ENCODE measurements at places on chromosomes 1 and 21. TPM values are rescaled to one million over a fixed set of nuclear protein-coding genes. Genes with fewer than 3 reads are reported as not detected.
A peak's percentile ranks its signal among the peaks of the same experiment; 100 is the strongest.

DNA sequence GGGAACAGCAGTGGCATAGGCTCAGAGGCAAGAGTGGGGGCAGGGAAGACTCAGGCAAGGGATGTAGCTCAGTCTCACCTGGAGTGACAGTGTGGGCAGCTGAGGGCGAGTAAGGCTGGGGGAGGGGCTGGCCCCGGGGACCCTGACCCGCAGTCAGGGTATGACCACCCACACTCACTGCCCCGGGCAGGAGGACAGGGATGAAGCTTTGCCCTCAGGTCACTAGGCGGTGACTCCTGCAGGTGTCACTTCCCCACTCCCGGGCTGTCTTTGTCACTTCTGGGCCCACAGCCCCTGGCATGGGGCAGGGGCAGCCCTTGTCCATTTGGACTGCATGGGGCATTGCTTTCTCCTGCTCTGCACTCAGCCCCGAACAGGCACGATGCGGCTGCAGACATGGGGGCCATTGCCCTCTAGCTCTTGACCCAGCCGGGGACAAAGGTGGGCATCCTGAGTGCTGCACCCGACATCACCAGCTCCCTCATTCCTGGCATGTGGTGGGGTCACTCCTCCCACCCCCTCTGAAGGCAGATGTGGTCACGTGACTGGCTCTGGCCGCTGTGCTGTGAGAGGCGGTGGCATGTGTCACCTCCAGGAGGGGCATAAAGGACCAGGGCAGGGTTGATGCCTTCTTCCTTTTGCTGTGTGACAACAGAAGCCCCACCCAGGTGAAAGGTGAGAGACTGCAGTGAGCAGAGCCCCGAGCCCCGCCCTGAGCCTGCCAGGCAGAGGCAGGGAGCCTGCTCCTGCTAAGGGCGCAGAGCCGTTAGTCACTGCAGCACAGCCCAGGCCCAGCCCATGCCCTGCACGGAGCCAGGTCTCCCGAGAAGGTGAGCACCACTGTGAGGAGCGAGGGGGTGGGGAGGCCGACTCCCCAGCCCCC, 66.0 kb downstream of the MATN1 start:
- DNase-seq: no peak
- no peaks in the 10 kb centered on the region for H3K4me1 ChIP-seq
- H3K27ac ChIP-seq: no peak overlapping the region
- peaks cover 16% of the 10 kb centered on the region for H3K27me3 ChIP-seq

DNA sequence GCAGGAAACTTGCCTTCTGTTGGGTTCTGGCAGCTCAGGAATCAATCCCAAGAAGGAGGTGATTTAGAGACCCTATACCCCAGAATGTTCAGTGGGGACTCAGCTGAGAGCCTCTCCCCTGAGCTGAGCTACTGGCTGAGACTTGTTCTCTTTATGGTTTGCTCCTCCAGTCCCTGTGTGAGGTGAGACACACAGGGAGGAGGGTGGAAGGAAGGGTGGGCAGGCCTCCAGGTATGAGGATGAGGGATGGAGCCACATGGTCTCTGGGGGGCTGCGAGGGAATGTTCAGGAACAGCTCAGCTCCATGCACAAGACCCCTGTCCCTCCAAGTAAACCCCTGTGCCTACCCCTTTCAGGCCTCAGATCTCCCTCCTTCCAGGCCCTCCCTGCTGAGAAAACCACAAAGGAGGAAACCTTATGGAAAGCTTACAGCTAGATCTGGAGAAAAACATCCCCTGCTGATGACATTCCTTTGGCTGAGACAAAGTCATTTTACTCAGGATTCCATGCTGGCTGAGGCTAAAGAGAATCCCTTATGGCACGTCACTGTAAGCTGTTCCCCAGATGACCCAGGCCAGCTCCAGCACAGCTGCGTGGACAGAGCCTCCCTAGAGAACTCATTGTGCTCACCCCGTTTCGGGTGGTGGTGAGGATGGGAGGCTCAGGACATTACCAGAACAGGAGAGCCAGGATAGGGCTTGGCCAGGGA, 91.5 kb upstream of the IPO9 start:
- peaks cover 24% of the 10 kb centered on the region for H3K4me1 ChIP-seq
- no peak for DNase-seq
- H3K36me3 ChIP-seq: peaks cover 5% of the 10 kb centered on the region
- no peak overlapping the region for H3K27ac ChIP-seq
- H3K4me3 ChIP-seq: no peak overlapping the region

FCMR gene
- 206 TPM for total RNA-seq

- no peaks in the 10 kb centered on the region for H3K36me3 ChIP-seq
- peaks cover 45% of the 10 kb centered on the region for H3K27me3 ChIP-seq
- no peak overlapping the region for H3K27ac ChIP-seq
- peaks cover 7% of the 10 kb centered on the region for H3K4me1 ChIP-seq
- H3K4me3 ChIP-seq: no peak overlapping the region
- DNase-seq: no peak
Observed at GRCh38 chr1:51927029-51927428, 48.5 kb upstream of the NRDC start.

DNA sequence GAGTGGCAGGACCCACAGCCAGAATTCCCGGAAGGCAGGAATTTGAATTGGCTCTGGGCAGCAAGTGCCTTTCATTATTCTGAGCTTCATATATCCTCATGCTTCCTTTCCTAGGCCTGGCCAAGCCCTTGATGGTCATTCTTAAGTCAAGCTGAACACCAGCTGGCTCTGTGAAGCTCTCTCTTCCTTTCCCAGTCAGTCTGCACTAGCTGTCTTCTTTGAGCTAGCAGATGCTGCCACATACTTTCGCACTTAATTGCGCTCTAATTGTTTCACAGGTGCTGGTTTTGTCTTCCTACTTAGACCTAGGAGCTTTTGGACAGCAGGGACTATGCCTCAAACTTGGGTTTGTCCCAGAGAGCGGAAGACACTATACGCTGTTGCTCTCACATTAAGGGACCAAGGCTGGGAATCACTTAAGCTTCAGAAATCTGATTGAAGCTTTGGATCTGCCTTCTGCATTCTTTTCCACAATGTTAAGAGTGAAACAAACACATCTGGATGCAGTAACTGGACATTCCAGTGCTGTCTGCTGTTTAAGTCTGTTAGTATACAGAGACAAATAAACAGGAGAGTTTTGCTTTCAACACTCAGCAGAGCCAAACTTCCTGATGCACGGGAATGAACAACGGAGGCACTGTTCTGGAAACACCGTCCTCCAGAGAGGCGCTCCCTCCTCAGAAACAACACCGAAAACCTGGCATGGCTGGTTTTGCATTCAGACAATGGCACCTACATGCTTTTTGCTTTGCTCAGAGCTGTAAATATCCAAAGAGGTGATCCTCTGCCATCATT, 2.2 kb downstream of the TLR5 start:
- no peak overlapping the region for H3K4me3 ChIP-seq
- H3K27ac ChIP-seq: no peak overlapping the region
- no peaks in the 10 kb centered on the region for H3K36me3 ChIP-seq
- no peak for DNase-seq
- H3K4me1 ChIP-seq: peaks cover 22% of the 10 kb centered on the region

PPP1R15B gene
- total RNA-seq: 207 TPM

MIXL1 gene
- total RNA-seq: not detected

- H3K27ac ChIP-seq: no peak overlapping the region
- H3K27me3 ChIP-seq: peaks cover 30% of the 10 kb centered on the region
- no peaks in the 10 kb centered on the region for H3K4me1 ChIP-seq
- no peak for DNase-seq
Observed at GRCh38 chr1:63103682-63104081, 218.7 kb upstream of the FOXD3 start.

- no peaks in the 10 kb centered on the region for H3K36me3 ChIP-seq
- DNase-seq: no peak
- H3K4me3 ChIP-seq: no peak overlapping the region
- H3K27ac ChIP-seq: no peak overlapping the region
- H3K4me1 ChIP-seq: no peaks in the 10 kb centered on the region
Observed at GRCh38 chr1:114607223-114607622, 25.8 kb upstream of the BCAS2 start.

TRAF3IP3 gene
- 288 TPM for total RNA-seq

DNA sequence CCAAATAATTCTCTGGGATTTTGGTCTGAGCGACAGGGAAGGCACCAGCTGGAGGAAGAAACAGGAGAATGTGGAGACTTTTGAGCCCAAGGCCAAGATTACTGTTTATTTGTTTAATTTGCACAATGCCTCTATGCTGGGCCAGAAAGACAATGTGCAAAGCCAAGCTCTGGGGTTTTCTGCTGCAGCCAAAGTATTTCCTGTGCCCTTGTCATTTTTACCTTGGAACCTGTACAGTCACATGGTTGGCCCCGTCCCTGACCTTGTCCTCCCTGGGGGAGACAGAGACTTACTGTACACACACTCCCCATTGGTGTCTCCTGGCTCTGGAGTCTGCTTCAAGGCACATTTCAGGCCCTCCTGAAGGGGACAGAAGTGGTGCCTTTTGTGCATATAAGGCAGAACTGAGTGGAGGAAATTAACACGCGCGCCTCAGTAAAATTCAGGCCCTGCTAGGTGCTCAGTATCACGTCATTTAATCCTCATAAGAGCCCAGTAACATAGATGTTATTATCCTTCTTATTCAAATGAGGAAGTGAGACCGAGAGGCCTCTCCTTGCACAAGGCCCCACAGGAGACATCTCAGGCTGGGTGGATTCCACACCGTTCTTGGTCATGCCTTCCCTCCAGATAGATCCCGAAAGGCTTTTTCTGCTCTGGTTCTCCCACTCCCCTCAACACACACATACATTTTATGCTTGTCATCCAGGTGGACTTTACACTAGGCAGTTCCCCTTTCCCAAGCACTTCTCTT, 21.1 kb downstream of the C1orf115 start:
- no peak overlapping the region for H3K4me3 ChIP-seq
- H3K27me3 ChIP-seq: peaks cover 5% of the 10 kb centered on the region
- peaks cover 6% of the 10 kb centered on the region for H3K4me1 ChIP-seq
- no peak for DNase-seq
- H3K27ac ChIP-seq: no peak overlapping the region

DNA sequence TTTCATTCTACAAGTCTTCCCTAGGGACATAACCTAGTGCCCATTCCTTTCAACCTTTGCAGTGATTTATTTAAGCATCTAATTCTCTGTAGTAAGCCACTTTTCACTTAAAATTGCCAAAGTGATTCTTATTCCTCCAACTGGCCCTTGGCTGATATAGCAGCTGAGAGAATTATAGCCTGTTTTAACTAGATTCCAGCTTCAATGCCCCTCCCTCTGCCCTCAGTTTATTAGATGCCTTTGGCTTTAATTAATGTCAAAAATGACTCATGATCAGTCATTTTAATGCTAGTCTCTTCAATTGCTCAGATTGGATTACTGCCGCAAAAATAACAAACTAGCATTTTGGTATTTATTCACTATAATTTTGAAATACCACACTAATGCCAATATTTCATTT, 145.4 kb upstream of the KCTD3 start:
- H3K36me3 ChIP-seq: no peaks in the 10 kb centered on the region
- no peaks in the 10 kb centered on the region for H3K4me1 ChIP-seq
- no peak overlapping the region for H3K4me3 ChIP-seq
- no peak for DNase-seq
- no peaks in the 10 kb centered on the region for H3K27me3 ChIP-seq

GRCh38 chr1:27006683-27007082, 6.0 kb downstream of the TENT5B start:
- H3K36me3 ChIP-seq: peaks cover 2% of the 10 kb centered on the region
- H3K27ac ChIP-seq: no peak overlapping the region
- no peak for DNase-seq
- peaks cover 12% of the 10 kb centered on the region for H3K27me3 ChIP-seq
- H3K4me1 ChIP-seq: peaks cover 2% of the 10 kb centered on the region

TMEM51 gene
- not detected for total RNA-seq

GRCh38 chr1:181013144-181013543, 9.5 kb downstream of the STX6 start:
- peak overlapping the region; percentile 68 for H3K4me3 ChIP-seq
- H3K27ac ChIP-seq: peak overlapping the region; percentile 68
- no peak for DNase-seq
- H3K4me1 ChIP-seq: peaks cover 29% of the 10 kb centered on the region

DNA sequence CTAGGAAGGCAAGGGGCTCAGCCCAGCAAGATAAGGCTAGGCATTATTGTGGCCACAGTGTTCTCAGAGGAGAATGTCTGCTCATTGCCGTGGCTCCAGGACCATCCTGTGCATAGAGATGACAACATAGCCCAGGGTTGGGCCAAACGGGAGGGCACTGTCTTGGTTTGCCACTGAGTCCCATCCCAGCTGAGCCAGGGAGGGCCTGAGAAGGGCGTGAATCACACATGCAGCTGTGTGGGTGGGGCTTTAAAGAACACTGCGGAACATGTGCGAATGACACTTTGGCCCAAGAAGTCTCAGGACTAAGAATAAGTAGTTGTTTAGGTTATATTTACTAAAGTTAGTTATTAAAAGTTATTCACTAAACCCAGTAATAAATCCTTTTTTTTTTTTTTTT, 18.5 kb downstream of the CHAF1B start:
- peaks cover 8% of the 10 kb centered on the region for H3K36me3 ChIP-seq
- H3K27me3 ChIP-seq: no peaks in the 10 kb centered on the region
- no peak for DNase-seq
- H3K4me1 ChIP-seq: peaks cover 2% of the 10 kb centered on the region
- no peak overlapping the region for H3K27ac ChIP-seq

GRCh38 chr1:211543025-211543424, 35.9 kb downstream of the SLC30A1 start:
- H3K27ac ChIP-seq: no peak overlapping the region
- H3K27me3 ChIP-seq: peaks cover 23% of the 10 kb centered on the region
- H3K4me1 ChIP-seq: no peaks in the 10 kb centered on the region
- peaks cover 7% of the 10 kb centered on the region for H3K36me3 ChIP-seq

GRCh38 chr21:35713914-35714313, 346.4 kb downstream of the SETD4 start:
- H3K27ac ChIP-seq: no peak overlapping the region
- H3K4me3 ChIP-seq: no peak overlapping the region
- peaks cover 67% of the 10 kb centered on the region for H3K27me3 ChIP-seq
- H3K4me1 ChIP-seq: peaks cover 2% of the 10 kb centered on the region
- H3K36me3 ChIP-seq: no peaks in the 10 kb centered on the region

GRCh38 chr1:8663915-8664329, 153.5 kb downstream of the RERE start:
- no peaks in the 10 kb centered on the region for H3K36me3 ChIP-seq
- H3K4me1 ChIP-seq: peaks cover 13% of the 10 kb centered on the region
- H3K27me3 ChIP-seq: no peaks in the 10 kb centered on the region
- H3K4me3 ChIP-seq: no peak overlapping the region

DNA sequence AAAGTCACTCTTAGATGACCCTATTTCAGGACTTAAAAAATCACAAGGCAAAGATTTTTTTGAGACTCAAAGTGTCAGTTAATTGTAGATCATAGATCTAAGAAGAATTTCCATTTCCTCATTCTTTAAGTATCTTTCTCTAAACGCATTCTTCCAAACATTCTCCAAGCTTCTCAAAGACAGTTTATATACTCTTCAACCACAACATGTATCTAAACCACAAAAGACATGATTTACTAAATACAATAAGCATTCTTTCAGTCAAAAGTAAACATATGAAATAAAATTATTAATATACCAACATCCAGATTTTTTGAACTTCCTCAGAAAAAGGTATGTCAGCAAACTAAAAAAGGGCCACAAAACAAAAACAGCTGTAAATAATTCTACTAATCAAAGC, 24.4 kb downstream of the RC3H1 start:
- peaks cover 2% of the 10 kb centered on the region for H3K36me3 ChIP-seq
